ENCODE measurements at places on chromosomes 2 and 18.
A peak's percentile ranks its signal among the peaks of the same experiment; 100 is the strongest.

DNA sequence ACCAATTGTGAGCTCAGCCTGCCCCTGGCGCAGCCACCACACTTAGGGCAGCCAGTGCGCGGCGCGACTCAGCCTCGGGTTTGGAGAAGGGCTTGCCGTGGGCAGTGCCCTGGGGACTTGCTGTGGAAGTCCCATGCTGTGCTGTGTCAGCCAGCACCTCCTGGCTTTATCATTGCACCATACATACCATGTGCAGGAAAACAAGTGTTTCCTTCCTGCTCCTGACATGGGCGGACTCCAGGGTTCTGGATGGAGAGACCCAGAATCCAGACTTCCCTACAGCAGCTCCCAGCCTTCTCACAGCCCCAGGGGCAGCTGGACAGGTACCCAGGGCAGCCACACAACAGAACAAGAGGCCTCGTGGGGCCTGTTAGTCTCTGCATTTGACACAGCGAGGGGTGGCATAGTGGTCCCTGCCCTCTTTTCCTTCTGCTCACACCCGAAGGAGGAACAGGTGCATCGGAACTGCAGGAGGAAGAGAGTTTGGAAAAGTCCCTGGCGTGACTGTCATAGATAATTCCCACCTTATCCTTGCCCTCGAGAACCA is 54.2 kb downstream of the SDC1 start:
- no peak for DNase-seq

DNA sequence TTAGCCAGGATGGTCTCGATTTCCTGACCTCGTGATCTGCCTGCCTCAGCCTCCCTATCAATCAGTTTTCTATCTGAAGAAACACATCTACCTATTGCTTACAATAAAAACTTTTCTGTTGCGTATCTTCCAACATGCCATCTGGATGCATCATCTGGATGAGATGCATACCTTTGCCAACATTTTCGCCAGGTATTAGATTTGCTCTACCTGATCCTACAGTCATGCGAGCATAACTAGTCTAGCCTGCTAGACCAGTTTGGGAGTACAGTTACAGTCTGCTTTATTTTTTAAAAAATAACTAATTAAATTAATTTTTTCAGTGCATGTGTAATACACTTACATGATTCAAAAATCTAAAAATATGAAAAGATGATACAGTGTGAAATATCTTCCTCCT is 334.0 kb upstream of the MEX3C start:
- DNase-seq, result no peak

- no peak for DNase-seq
Observed at GRCh38 chr2:211487733-211488132, 931.3 kb downstream of the CPS1 start.

- DNase-seq, result no peak
Observed at GRCh38 chr2:157996799-157997198, 104.9 kb upstream of the UPP2 start.

GRCh38 chr2:204072443-204073324 is 136.1 kb downstream of the ICOS start:
- DNase-seq, result peak; percentile 54

DNA sequence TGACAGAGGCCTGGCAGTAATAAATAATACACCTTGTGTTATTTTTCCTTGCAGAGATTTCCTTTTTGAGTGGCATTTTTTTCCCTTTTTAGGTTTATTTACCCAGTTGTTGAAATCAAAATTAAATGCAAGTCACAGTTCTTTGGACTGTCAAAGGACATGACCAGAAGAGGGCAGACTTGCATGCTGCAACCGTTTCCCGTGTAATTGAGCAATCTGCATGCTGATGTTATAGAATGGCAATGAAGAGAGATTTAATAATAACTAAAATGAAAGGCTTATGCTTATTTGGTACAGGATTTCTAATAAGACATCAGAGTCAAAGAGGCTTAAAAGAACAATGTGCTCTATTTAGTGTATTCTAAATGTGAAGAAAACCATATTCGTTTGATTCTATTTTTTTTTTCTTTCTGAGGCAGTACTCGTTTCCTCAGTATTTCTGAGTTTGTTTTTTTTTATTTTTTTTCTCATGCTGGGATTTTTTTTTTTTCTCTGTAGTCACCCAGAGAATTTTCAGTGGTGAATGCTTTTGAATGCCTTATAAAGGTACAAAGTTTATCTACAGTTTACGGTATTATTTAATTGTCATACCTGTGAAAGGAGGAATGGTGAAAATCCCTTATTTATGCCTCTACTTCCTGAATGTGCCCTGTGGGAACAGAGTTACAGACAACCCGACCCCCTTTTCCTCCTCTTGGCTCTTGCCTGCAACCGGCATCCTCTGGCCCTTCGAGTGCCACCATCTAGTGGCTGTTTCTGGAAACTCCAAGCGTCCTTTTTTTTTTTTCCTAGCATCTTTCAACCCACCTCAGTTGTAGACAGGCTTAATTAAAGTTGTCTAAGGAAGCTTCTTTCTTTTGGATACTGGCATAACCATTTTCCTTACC is 368.5 kb downstream of the LRRTM1 start:
- no peak for DNase-seq

DNA sequence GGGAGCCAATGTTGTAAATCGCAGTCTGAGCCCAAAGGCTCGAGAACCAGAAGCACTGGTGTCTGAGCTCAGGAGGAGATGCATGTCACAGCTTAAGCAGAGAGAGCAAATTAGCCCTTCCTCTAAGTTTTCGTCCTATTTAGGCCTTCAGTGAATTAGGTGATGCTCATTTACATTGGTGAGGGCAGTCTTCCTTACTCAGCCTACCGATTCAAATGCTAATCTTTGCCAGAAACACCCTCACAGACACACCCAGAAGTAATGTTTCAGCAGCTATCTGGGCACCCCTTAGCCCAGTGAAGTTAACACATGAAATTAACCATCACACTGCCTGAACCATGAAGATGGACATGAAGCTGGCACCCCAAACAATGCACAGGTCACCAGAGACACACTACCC is 385.1 kb downstream of the STK39 start:
- DNase-seq, result no peak

DNA sequence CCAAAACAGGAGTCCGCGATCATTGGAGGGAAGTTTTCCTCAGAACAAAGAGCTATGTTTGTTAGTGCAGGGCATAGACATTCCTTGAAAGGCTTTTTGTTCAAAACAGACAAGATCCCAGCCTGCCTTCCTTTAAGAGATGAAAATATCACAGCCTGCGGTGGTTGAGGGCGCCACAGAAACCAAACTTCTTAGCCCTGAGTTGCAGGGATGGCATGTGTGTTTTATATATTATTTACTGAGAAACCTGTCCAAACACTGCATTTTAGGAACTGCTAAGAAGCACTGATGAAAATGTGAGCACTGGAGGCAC is 57.5 kb upstream of the TMEM178A start:
- DNase-seq, result no peak

DNA sequence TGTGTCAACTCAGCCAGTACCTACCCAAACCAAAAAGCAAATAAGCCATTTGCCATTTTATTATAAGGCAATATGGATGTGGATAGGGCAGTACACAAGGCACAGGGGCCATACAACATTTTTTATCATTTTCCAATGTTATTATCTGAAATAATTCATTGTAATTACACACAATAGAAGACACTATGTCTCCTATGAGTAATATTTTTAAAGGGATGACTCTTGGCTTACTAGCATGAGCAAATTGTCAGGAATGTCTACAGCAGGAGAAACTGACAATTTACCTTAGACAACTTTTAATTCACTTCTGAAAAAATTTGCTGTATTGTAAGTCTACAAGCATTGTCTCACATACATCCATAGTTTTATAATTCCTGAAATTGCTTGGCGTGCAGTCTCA is 1193.9 kb upstream of the CELF4 start:
- no peak for DNase-seq

DNA sequence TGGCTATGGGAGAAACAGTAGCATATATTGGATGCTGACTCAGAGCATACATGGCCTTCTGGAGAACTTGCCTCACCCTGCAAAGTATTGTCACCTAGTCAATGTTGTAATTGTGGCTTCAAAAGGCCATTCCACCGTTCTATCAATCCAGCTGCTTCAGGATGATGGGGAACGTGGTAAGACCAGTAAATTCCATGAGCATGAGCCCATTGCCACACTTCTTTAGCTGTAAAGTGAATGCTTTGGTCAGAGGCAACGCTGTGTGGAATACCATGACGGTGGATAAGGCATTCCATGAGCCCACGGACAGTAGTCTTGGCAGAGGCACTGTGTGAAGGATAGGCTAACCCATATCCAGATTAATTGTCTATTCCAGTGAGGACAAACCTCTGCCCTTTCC is 1300.1 kb upstream of the ACVR2A start:
- DNase-seq, result no peak

DNA sequence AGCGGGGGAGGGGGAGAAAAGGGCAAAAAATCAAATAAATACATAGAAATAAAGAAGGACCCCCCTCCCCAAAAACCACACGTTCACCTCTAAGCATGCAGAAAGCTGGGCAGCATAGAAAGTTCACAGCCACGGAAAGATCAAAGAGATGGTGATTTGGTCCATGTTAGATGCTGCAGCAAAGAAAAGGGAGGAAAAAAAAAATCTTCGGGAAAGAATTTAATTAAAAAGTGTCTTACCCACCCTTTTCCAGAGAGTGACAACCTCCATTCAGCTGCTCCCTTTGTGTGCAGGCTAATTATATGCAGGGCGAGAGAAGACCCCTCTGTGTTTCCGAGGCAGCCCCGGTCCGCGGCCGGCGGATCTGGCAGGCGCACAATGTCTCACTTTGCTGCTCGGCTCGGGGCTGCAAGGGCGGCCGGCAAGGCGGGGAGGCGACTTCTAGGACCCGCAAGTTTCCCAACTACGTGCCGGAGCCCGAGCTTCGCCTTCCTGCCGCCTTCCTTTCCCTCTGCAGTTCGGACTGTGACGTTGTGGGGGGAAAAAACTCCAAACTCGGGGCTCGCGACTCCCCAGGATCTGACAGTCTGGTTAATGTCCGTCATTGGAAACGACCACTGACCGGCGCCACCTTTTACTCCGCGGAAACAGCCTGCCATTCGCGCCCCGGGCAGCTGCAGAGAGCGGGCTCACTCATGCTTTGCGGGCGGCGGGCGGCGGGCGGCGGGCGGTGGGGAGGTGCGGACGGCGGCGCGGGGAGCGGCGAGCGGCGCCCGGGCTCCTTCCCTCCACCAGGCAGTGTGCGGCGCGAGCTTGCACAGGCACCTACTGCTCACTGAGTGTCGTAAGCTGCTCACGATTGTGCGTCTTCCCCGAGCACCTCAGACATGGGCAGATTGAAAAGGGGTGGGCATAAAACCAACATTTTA is at the start of gene LRRTM1:
TSS of gene LRRTM1 (minus strand) at position 844 of the 929 bp plus-strand sequence. CDS start 933 bp downstream, outside the sequence.
- DNase-seq, result no peak

DNA sequence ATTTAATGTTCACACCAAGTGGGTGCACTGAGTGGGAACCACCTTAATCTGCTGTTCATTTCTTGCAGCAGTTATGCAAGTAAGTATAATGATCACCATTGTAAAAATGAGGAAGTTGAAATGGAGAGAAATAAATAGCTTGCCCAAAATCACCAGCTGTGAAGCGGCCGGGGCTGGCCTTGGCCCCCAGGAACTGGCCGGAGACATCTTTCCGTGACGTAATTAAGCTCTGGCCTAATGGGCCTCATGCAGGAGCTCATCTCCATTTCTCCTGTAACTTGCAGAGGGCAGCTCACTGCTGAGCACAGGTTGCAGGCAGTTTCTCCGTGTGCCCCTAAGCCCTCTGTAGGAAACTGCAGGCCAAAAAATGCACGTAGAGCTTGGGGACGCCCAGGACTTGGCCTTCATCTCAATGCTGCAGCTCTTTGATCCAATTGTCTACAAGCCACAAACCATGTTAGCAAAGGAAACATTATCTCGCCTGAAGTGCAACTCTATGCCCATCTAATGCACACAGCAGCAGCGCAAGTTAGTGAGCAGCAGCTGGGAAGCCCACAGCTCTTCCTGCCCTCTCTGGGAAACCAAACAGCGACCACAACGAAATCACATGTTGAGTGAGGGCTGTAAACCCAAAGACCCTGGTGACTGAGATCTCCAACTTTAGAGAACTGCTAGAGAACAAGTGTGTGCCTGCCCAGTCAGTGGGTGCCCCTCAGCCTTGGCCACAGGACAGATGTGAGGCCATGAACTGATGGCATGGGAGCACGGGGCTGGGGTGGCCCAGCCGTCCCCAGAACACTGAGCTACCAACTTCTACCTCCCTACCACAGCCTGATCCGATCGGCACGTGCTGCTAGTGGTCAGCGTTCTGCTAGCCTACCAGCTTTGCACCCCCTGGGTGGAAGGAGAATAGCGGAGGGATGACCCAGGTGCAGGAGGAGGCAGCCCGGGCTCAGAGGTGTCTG is 28.8 kb downstream of the APCDD1 start:
- DNase-seq, result no peak

- no peak for DNase-seq
Observed at GRCh38 chr18:56066524-56067213, 478.7 kb upstream of the TCF4 start.

DNA sequence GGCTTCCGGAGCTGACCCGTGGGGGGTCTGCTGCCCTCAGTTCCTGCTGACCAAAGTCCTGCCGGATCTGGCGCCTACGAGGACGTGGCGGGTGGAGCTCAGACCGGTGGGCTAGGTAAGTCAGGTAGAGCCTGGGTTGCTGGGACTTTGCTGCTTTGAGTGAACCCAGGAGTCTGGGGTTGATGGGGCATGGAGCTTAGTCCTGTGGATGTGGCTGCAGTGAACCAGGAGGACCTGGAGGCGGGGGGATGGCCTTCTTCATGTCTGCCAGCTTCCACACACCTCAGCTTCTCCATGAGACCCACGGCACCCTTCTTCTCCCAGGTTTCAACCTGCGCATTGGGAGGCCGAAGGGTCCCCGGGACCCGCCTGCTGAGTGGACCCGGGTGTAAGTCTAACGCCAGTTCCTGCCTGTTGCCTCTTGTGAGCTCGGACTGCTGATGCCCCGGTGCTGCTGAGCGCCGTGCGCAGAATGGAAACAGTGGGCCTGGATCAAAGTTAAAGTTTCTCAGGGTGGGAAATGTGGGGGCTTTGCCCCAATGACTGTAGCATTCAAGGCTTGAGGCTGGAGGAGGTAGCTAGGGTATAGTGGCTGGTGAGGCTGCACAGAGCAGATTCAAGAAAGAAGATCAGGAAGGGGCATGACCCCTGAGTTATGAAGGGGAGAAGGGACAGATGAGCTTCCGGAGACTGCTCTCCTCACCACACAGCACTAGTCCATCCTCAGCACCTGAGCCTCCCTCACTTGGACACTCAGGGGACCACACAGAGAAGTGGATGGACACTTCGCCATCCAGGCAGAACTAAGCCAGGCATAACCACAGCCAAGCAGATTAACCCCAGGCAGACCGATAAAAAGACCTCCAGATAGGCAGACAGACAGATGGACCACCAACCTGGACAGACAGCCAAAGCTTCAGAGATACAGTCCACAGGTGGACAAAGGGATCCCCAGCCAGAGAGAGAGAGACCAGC is 17.3 kb downstream of the PTPN18 start:
- no peak for DNase-seq

- DNase-seq, result no peak
Observed at GRCh38 chr2:27494944-27495554, at the start of gene FNDC4. Gene FNDC4 (minus strand): TSS chr2:27495200. CDS start chr2:27494679, 521 bp downstream.

GRCh38 chr2:101970901-101971300 is 20.9 kb upstream of the IL1R2 start:
- no peak for DNase-seq

- no peak for DNase-seq
Observed at GRCh38 chr18:68713796-68714195, 1.1 kb downstream of the TMX3 start.
